Dermis lymphatic vessel endothelial cell (primary cell): ENCODE measurements at places on chromosomes 7 and 10. TPM values are rescaled to one million over a fixed set of nuclear protein-coding genes. Genes with fewer than 3 reads are reported as not detected.

Gene ANKRD30A
- not detected in 2 replicates for total RNA-seq

Gene SH2D4B
- under 0.01 TPM in 2 replicates for total RNA-seq

Gene MYO1G
- under 0.01 and 0.17 TPM in 2 replicates for total RNA-seq

Gene ACBD7
- total RNA-seq: 0.52 and 0.76 TPM in 2 replicates

Gene ITGA8
- total RNA-seq: 2.4 and 10.9 TPM in 2 replicates

Gene PTPN20
- 0.11 TPM in 1 of 2 replicates, not detected in the other for total RNA-seq

Gene ZSCAN25
- total RNA-seq: 9.9 and 12.0 TPM in 2 replicates

Gene TAC1
- not detected in 2 replicates for total RNA-seq

Gene TFPI2
- total RNA-seq: 25.2 and 202 TPM in 2 replicates

Gene PRLHR
- total RNA-seq: not detected in 2 replicates

Gene CPEB3
- total RNA-seq: 1.6 TPM in 2 replicates

Gene SEM1
- 82.2 and 89.7 TPM in 2 replicates for total RNA-seq

Gene ZNF735
- not detected in 2 replicates for total RNA-seq

Gene ZNF853
- 1.6 and 5.2 TPM in 2 replicates for total RNA-seq

Gene CFAP58
- total RNA-seq: 2.5 and 3.4 TPM in 2 replicates

Gene GRB10
- total RNA-seq: 128 and 163 TPM in 2 replicates

Gene PYROXD2
- total RNA-seq: 2.5 and 4.9 TPM in 2 replicates

Gene FRAT1
- total RNA-seq: 5.5 and 5.6 TPM in 2 replicates

Gene HMX3
- total RNA-seq: not detected in 2 replicates

Gene STEAP1B
- total RNA-seq: 2.9 TPM in 2 replicates

Gene CYP2C19
- not detected in 2 replicates for total RNA-seq

Gene MRLN
- not detected in 2 replicates for total RNA-seq

Gene CYP3A4
- not detected in 2 replicates for total RNA-seq

Gene SAMD9L
- total RNA-seq: 5.2 and 8.2 TPM in 2 replicates

Gene PLEKHS1
- total RNA-seq: not detected in 2 replicates

Gene IL6
- 0.17 and 0.54 TPM in 2 replicates for total RNA-seq

Gene NUTM2A
- total RNA-seq: 0.09 and 0.11 TPM in 2 replicates
